Erythroblast (primary cell): ENCODE measurements at places on chromosomes 6 and 20.

- no peak for DNase-seq
Observed at GRCh38 chr6:8057793-8058192, 6.4 kb downstream of the BLOC1S5 start.

DNA sequence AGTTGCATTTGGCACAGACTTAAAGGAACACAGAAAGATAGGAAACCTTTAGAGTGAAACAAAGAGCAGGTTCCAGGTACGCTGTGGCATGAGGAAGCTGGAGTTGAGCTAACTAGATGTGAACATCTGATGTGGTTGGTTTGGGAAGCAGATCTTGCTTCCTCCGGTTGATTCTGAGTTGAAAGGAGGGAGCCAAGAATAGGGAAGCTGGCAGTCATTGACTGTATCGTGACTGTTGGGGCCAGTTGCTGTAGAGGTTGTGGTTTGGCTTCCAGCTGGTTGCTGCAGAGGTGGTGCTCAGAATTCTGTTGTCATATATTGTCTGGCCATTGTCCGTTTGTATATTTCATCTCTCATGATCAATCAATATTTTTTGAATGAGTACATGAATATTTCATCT is 325.9 kb downstream of the PLCB1 start:
- no peak for DNase-seq

DNA sequence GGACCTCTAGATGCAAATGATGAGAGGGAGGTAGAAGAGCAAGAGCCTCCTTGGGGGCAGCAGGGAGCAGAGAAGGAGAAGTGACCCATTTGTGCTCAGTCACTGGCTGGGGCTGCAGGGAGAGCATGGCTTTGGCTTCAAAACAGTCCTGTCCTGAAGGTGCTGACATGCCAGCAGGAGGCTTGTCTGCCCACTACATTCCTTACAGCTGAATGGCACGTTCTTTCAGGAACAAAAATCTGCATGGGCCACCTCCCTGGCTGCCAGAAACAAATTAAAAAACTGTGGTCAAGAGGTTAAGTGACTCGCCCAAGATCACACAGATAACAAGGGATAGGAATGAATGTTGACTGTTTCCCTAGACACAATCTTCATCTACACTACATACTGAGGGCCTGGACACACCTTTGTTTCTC is 188.8 kb downstream of the HIVEP2 start:
- DNase-seq: no peak

GRCh38 chr6:23890543-23891227 is 235.3 kb upstream of the NRSN1 start:
- no peak for DNase-seq

- no peak for DNase-seq
Observed at GRCh38 chr6:11779329-11780096, 910 bp upstream of the ADTRP start.

DNA sequence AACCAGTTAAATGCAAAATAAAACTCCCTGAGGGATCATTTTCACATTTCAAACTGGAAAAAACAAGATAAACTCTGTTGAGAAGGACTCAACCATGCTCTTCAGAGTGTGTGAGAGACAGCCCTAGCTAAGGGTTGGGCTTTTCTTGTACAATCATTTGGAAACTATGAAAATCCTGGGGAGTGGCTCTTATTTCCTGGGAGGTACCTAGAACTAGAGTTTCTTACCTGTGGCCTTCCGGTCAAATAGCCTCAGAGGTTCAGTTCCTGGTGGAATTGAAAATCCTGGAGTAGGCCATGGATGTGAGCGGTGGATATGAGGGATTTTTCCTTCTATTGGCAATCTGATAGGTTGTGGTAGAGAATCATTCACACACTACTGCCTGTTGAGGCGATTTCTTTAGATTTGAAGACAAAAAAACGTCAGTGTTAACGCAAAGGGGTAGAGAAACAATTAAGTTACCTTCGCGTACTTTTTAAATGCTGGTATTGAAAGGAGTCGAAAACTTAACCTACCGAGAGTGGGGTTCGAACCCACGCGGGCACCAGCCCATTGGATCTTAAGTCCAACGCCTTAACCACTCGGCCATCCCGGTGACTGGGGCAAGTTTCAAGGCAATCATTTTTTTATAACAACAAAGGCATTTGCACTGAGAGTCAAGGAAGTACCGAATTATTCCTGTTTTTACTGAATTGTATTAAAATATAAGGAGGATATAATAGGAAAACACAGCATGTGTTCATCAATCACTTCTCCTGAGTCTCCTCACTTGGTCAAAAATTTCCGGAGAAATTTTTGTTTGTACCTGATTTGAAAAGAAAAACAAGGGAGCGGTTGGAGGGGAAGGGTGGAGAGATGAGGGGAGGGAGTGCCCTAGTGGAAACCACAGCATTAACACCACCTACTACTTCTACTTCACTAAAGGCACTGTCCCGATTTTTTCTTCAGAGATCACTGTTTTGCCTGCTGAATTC is 191.3 kb downstream of the OR2B2 start:
- DNase-seq: peak; percentile 39

DNA sequence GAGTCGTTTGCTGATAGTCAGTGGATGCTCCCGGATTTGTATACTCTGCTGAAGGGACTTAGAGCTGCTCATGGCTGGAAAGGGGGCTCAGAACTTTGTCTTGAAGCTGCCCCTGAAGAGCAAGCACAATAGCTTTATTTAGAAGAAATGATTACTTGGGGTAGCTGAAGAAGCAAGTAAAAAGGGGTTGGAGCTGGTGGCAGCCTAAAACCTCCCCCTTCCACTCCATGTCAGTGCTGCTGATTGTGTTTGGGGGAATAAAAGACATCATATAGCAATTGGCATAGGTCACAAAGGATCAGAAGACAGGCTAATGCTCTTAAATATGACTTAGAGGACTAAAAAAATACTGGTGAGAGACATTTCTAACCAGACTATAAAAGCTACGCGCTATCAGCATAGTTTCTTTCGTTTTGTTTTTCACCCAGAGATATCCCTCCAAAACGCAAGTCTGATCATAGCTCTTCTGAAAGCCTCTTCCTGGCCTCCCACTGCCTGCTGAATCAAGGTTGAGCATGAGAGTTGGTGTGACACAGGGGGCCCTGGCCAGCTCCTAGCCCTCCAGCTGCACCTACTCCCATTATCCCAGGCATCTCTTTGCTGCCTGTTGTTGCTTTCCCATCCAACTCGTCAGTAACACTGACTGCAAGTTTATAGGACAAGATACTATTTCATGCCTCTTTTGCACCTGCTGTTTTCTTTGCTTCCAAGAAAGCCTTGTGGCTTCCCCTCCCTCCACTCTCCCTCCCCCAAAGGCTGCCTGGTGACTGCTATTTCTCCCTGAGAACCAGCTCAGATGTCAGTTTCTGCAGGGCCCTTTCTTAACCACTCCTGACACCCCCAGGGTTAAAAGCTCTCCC is 33.9 kb upstream of the SGK1 start:
- no peak for DNase-seq

DNA sequence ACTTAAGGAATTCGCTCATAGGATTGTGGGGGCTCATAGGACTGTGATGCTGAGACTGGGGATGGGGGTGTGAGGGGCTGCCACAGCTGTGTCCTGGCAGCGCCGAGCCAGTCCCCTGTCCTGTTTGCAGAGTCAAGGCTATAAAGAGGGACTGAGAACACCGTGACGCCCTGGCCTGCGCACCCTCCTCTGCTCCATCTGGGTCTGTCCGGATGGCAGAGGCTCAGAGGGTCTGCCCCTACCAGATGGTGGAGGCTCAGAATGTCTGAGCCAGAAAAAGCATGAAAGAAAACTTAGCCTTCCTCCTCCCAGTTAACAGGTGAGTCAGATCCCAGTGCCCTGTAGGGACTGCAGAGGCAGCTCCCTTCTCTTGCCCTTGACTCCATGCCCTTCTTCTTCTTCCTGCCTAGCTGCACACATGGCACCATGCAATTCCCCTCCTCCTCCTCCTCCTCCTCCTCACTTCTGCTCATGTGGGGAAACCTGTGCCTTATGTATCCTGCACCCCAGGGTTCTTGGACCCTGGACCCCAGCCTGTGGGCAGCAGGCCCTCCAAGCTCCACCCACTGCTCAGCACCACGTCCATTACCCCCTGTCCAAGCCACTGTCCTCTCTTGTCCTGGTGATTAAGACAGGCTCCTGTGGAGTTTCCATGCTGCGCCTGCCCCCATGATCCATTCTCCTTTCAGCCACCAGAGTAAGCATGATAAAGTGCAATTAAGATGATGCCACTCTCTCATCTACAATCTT is 410.0 kb upstream of the SULF2 start:
- DNase-seq: no peak

- DNase-seq: no peak
Observed at GRCh38 chr6:170433163-170434116, 119.7 kb downstream of the PSMB1 start.

DNA sequence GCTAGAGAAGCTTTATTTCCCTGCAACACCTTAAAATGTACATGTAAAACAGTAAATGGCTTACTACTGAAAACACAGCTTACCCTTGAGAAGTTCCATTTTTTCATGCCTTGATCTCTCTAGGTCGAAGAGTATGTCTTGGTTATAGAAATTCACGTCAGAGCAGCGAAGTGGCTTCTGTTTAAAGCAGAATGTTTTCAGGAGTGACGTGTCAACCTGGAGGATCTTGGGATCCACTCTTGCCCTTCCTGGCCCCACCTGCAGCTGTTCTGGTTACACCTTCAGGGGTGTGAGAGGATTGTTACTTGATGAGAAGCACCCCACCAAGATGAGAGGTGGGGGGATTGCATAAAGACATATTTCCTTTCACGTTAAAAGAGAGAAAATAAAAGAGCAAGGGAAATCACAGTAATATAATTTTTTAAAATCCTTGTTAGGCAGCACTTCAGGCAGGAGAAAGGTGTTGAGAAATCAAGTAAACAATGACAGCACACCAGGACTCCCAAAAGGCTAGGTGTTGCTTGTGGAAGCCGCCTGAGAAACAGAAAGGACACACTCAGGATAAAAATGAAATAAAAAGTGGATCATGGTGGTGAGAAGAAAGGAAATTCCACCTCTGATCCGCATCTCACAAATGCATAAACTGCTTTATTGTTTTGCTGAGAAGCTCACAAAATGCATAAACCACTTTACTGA is 149.7 kb downstream of the UNC5CL start:
- DNase-seq: no peak

DNA sequence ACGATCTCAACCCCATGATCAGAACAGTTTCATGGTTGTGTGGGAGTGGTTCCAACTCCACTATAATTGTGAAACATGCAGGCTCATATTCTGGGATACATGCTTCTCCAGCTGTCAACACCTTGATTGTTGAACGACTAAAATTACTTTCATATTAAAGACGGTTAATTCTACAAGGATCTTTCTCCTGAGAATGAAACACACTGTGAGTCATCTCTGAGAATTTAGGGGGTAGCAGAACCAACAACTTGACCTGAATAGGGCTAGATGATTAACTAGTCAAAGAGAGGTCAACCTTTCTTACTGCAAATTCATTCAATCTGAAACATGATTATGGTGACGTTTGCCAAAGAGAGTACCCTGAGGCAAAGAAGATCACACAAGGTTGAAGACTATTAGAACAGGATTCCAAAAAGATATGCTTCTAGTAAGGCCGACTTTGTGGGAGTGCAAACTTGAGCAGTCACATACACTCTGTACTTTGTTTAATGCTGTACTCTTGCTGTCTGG is 175.2 kb upstream of the CITED2 start:
- DNase-seq: no peak

GRCh38 chr20:38094373-38094891 is 60.9 kb downstream of the RPRD1B start:
- peak; percentile 78 for DNase-seq

DNA sequence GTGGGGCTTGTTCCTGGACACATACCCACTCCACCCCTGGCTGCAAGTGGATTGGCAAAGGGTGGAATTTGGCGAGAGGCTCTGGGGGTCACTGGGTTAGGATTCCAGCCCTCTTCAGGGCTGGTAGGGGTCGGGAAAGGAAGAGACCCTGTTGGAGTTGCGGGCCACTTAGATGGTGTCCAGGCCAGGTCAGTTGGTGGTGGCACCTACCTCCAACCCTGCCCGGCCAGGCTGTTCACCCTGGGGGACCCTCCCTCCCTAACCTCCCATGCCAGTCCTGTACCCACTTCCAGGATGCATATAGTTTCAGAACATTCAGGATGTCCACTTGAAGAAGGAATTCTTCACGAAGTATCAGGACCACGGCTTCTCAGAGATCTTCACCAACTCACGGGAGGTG is 21.0 kb downstream of the CAPN11 start:
- no peak for DNase-seq

- DNase-seq: no peak
Observed at GRCh38 chr20:20363799-20364592, 3.9 kb upstream of the INSM1 start.

GRCh38 chr6:139135578-139136545 is 982 bp downstream of the HECA start:
- peak; percentile 85 for DNase-seq

- DNase-seq: peak; percentile 28
Observed at GRCh38 chr6:26012061-26012460, 49.5 kb downstream of the TRIM38 start.

DNA sequence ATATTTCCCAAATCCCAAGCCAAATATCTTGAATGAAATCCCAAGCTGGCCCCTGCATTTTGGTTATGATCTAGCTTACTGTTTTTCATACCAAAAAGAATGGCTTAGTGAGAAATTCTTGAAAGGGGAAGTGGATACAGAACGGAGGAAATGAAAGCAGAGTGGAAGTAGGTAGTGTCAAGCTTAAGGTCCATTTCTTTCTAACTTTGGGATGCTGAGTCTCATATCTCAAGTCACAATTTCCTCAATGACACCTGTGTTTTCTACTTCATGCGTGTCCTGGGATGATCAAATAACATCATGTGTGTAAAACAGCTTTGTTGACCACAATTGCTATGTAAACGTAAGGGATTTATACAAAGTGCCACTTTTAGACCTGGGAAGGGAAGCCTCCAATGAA is 238.8 kb upstream of the SLC35B3 start:
- no peak for DNase-seq

- DNase-seq: no peak
Observed at GRCh38 chr20:23826541-23827021, at the start of gene CST2. TSS of gene CST2 (minus strand) at chr20:23826729. CDS start at chr20:23826660, 69 bp downstream.

DNA sequence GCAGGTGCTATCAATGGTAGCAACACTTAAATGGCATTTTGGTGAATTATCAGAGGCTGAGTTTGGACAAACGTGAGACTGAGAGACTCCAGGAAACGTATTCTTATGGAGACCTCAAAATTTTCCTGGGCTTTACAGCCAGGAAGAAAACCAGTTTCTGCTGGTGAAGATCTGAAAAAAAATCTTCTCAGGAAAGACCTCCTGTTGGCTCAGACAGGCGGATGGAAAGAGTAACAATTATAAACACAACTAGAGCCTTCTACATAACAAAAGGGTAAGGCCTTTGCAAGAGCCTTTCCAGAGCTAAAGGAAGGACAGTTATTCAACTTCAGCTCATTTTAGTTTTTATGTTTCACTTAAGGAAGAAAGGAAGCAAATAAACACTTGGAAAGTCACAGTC is 274.4 kb downstream of the THBS2 start:
- DNase-seq: no peak

DNA sequence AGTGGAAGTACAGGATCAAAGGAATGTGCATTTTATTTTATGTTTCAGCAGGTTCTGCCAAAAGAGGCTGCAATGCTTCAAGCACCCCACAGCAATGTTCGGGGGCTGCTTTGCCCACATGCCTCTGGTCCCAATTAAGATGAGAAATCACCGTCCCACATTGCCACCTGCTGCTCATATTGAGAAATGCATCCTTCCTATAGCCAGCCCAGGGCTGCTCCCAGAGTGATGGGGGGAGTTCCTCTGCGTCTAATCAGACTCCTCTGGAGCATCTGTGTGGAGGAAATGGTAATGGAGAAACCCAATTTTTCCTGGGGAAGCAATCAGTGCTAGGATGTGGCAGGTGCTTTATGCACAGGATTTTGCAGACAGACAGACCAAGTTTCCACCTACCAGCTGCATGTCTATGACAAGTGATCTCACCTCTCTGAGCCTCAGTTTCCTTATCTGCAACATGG is 33.7 kb downstream of the PTGIS start:
- peak; percentile 65 for DNase-seq
